Amygdala (tissue), 56 donors: ENCODE measurements at places on chromosomes 7 and 10.

- DNase-seq = no peak
These were observed 225.8 kb upstream of the KLF14 start for GRCh38 chr7:130959743-130960207.

DNA sequence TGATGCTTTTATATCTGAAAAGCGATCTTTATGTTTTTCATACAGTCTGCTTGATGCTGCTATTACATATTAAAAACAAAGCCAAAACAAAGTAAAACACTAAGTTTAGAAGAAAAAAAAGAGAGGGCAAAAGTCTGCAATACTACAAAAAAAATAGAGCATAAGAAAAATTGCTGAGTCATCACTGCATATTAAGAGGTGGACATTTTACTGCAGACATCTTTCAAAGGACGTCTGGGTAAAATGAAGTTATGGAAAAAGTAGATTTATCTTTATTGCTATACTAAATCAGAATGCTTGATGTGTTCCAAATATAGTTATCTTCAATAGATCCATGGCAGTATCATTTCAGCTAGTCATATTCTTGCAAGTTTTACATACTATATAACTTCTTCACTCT is 172.0 kb downstream of the MAGI2 start:
- no peak for DNase-seq

DNA sequence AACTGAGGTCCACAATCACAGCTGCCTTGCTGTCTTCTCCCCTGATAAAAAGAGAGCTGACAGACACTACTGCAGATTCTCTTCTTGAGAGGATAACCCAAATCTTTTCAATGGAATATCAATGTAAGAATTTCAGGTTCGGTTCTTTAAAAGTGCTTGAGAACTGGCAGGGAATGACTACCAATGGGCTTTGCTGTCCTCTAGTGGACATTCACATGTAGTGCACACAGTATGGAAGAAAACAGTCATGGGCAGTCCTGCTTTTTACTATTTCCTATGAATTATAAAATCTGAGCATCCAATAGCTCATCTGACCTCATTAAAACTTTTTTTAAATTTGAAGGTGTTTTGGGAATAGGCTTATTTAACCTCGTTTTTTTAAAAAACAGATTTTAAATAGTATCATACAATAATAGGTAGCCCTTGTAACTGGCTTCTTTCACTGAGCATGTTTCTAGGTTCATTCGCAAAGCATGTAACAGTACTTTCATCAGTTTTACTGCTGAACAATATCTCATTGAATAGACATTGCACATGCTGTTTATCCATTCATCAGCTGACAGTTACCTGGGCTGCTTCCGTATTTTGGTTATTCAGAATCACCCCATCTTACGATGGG is 18.3 kb downstream of the FZD9 start:
- no peak for DNase-seq

DNA sequence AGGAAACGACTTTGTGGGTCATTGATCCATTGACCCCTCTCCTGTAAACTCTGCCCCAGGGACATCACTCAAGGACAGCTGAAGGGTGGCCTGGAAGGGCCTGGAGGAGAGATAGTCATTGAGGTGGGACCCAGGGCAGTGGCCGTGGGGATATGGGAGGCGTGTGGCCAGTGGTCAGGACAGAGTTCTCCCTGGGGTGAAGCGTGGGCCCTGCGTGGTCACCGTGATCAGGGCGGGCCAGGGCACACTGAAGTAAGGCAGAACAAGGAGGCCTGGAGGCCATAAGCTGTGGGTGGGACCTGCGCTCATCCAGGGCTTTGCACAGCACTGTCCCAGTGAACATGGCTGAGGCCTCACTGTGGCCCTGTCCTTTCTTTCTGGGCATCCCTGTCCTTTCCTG is 177.9 kb downstream of the ZNF248 start:
- DNase-seq = no peak

DNA sequence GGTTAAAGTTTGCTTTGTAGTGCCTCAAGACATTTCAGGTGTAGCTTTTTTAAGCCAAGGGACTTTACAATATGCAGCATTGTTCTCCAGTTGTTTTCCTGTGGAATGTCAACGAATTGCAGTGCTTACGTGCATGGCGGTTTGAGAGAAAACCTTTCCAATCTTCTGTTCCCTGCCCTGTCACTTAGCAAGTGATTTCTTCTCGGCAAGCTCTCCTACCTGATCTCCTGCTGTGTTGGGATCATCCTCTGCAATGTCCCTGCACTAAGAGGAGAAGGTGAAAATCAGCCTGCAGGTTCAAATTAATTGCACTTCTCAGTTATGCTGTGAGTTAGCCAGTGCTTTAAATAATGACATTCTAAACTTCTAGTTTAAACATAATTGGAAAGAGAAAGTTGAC is 197.6 kb upstream of the FZD1 start:
- DNase-seq = no peak

GRCh38 chr7:90923541-90923997 is 327.4 kb downstream of the CDK14 start:
- DNase-seq = no peak

GRCh38 chr10:72223743-72224101 is 7.6 kb upstream of the ASCC1 start:
- DNase-seq = no peak

GRCh38 chr10:90087197-90088023 is 386.0 kb downstream of the KIF20B start:
- no peak for DNase-seq

DNA sequence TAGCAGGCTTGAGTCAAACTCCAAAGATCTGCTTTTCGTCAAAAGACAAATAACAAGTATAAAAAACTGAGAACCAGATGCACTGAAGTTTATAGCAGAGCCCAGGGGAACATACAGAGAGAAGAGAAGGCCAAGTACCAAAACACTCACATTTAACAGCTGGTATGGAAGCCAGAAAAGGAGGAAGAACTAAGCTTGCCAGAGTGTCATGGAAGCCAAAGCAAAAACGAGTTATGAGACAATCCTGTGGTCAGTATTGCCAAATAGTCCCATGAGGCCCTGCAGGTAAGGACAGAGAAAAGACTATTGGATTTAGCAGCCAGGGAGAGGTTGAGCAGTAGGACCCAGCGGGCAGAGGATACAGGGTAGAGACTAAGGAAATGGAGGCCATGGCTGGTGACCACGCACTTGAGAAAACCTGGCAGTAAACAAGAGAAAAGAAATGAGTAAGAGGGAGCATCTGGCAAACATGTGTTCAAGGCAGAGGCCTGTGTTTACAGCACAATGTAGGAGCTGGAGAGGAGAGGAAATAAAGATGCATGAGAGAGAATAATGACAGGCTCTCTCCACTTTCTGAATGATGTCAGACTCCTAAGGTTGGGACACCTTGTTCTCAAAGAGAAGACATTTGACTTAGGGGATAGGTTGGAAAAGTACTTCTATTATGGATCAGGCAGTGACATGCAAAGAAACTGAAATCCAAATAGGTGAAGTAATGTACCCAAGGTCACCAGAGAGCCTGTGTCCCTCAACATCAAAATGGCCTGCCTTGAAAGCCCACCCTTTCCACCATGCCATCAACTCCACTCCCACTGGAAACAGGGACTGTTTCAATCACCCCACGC is 9.1 kb downstream of the CREB3L2 start:
- DNase-seq = no peak

DNA sequence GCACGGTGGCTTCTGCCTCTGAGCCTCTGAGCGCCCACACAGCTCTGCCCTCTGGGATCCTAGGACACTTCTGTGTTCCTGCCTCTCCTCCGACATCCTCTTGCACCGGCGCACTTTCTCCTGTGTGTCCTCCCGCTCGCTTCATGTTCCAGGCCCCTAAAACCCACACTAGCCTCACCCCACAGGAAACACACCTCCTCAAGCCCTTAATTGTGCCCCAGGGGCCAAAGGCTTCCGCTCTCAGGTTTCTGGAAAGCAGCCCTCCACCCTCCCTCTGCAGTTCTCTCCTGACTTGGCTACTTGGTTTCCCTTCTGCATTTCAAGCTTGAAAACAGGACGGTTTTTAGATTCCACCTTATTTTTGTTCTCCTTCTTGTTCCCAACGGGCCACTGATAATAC is 7.3 kb downstream of the GFRA1 start:
- no peak for DNase-seq

- DNase-seq = no peak
These were observed 67.0 kb downstream of the CDK6 start for GRCh38 chr7:92769394-92769699.

DNA sequence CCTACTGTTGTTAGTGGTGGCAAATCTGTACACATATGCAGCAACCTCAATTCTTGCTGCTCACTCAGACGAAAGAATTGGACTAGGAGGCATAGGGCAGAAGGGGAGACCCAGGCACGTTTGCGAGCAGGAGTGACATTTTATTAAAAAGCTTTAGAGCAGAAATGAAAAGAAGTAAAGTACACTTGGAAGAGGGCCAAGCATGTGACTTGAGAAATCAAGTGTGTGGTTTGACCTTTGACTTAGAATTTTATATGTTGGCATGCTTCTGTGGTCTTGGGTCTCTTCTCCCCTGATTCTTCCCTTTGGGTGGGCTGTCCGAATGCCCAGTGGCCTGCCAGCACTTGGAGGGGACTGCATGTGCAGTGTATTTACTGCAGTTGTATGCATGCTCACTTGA is 205.5 kb upstream of the SEMA3D start:
- no peak for DNase-seq

- no peak for DNase-seq
These were observed 27.0 kb upstream of the JAZF1 start for GRCh38 chr7:28207486-28208158.

- no peak for DNase-seq
These were observed at the start of gene LRMDA for GRCh38 chr10:75431180-75432111. TSS of gene LRMDA (plus strand) at chr10:75431624.

- no peak for DNase-seq
These were observed 126.0 kb upstream of the ANKRD1 start for GRCh38 chr10:91046869-91047268.

- no peak for DNase-seq
These were observed 123.2 kb upstream of the LANCL2 start for GRCh38 chr7:55241958-55242357.

DNA sequence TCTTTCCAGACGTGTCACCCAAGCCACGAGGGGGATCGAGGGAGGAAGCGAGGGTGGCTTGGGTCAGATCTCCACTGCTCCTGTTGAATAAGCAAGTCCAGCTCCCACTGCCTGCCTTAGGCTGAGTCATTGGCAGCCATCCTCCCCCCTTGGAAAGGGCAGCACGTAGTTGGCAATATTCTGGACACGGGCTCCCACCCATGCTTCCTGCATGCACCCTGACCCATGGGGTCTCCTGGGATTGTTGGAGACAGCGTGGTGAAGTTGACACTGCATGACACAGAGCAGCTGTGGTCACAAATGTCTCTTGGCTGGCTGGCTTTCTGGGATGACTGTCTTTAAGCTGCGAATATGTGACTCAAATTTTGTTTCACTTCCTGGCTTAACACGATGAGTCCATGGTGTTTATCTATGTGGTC is 11.2 kb downstream of the BTBD16 start:
- no peak for DNase-seq

- DNase-seq = no peak
These were observed 103.0 kb upstream of the KIF5B start for GRCh38 chr10:32159264-32159663.

DNA sequence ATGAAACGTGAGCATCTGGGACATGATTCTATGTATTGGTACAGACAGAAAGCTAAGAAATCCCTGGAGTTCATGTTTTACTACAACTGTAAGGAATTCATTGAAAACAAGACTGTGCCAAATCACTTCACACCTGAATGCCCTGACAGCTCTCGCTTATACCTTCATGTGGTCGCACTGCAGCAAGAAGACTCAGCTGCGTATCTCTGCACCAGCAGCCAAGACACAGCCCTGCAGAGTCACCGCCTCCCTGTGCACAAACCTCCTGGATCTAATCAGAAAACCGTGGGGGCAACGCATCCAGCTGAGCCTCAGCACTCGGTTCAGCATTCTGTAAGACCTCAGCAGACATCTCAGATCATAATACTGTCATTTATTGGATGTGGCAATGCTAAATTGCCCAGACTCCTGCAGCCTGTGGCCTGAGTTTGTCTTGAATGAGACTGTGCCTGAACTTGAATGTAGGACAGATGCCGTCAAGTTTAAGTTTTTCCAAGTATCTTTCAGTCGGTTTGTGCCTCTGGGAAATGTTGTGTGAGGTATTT is 41.5 kb upstream of the PRSS58 start:
- DNase-seq = no peak

DNA sequence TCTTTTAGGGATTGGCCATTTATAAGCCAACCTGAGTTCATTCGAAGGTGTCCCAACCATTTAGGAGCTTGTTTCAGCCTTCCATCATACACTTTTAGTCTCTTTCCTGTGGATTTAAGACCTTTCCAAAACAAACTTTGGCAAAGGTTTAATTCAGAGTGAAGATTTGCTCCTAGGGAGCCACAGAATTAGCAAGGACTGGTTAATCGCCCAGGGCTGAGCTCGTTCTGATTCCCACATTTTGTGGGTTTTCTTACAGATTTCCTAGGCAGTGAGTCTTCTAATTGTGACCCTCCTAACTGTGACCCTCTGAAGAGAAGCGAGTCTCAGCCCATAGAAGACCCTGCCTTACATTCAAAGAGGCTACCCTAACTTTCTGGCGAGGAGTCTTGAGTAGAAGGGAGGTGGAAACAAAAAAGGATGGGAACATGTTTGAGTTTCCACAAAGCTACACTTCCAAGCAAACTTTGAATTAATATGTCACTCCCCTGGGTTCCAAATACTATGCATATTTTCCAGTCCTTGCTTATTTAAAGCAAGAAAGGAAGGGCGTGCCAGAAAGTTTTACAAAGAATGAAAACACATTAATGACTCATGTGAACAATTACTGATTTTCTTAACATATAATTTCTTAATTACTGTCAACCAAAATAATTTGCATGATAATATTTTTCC is 118.3 kb downstream of the ARID5B start:
- DNase-seq = no peak

DNA sequence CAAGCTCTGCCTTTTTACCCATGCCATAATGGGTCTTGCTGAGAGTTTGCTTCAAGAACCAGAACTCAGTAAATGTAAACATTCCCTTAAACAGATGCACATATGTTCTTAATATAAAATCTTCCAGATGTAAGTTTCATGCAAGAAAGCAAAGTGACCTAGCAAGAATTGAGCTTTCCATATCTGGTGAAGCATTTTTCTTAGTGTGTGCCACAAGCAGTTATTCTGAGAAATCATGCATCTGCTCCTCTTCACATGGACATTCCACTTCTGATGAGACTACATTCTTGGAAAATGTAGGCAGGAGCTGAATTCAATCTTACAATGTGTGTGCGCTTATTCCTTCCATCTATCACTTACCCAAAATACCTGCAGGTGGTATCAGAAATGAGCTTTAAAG is 227.8 kb upstream of the LRRTM3 start:
- DNase-seq = no peak

DNA sequence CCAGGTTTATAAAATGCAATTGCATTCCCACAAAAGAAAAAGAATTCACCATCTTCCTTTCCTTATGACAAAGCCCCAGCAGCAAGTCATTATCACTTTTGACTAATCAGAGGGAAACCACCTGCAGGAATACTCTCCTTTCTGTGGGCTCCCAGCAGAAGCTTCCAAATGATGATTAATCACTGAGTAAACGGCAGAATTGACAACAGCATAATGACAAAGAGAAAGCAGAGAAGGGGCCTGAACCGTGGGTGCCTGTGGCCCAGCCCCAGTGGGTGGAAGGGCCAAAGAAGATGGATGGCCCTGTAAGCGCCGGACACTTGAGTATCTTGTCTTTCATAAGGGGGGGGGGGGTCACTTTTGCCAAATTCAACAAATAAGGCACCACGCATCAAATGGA is 152.4 kb upstream of the NRBF2 start:
- DNase-seq = no peak
